ENCODE measurements at places on chromosomes 3 and 15.
A peak's percentile ranks its signal among the peaks of the same experiment; 100 is the strongest.

- no peak for DNase-seq
Observed at GRCh38 chr3:48426401-48426909, 3.4 kb downstream of the PLXNB1 start.

- DNase-seq = no peak
Observed at GRCh38 chr15:49918121-49918520, 200.9 kb downstream of the ATP8B4 start.

DNA sequence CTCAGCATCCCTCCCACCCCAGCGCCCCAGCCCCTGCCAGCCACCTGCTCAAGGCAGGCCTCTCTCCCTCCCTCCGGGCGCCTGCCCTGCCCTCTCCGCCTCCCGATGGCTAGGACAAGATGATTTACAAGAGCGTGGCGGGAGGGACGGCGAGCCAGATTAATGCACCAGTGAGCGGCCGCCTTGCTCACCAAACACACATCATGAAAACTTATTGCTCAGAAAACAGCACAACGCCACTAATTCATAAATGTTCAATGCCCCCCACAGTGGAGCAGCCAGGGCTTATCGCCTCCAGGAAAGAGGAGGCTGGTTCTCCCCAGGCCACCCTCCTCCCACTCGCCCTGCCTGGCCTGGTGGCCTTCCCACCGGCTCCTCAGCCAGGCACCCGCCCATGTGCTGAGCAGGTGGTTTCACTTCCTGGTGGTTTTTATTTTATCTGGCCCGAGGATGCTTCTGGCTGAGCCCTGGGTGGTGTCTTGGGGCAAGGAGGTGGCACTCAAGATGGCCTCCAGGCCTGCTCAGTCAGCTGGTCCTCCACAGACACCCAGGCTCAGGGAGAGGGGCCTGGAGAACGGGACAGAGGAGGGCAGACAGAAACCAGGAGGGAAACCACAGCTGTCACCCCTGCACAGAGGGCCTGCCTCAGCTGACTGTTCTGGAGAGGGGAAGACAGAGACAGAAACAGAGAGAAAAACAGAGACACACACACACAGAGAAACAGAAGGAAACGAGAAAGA is 284.9 kb downstream of the UACA start:
- no peak for DNase-seq

DNA sequence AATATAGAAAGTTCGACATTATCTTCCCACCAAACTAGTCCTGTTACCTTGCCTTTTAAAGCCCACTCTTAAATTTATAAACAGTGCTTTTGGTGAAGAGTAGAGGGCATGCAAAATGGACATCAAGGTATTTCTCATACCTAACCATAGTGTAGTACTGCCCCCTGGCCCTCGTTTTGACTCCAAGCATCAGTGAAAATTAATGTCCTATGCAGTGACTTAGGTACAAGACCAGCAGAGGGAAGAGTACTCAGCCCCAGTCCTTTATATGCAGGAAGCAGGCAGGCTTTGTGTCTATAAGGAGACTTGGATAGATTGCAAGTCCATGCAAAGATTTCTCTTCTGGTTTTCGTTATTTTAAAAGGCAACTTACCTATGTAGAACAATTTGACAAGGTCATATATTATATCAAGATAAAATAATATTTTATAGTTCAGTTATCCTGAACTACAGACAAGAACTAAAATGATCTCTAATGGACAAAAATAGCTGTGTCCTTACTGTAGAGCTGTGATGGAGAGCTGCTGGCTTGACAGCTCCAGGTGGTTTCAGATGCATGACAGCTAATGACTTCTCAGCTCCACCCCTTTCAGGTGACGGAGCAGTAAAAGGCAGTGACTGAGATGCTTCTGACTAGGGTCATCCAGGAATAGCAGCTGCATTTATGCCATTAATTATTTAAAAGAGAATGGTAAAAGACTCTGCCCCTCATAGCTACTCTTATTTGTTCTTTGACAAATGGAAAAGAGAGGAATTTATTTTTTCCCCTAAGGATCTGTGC is 646.1 kb downstream of the SQOR start:
- DNase-seq = peak; percentile 67

DNA sequence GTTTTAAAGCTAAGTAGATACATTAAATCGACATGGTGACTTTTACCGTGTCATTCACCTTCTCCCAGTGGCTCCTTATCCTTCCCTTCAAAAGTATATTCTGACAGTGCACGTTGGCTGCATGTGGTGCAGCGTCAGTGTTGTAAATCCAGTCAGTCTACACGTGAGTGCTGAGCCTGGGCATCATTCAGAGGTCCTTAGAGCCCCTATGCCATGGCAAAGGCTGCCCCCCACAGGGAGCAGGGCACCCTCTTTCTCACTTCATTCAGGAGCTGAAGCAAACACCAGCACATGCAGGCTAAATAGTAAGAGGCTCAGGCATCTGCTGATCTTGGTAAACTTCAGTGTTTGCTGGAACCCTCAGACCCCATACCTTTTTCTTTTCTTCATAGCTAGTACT is 43.3 kb downstream of the RASGRP1 start:
- DNase-seq = no peak

DNA sequence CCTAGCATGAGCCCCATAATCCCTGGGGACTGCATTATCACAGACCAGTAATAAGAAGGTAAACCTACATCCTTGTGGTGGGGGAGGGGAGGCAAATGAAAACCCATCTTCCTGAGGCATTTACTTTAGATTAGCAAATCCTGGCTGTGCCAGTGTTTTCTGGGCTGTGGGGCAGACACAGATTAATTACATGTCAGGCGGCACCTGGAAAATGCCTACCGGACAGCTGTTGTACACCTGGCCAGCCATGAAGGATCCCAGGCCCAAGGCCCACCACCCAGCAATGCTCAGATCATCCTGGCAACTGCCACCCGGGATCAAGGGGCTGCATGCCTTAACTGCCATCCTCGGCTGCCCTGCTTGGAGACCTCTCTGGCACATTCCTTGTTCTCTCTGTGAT is 59.1 kb upstream of the RASA2 start:
- DNase-seq = no peak

DNA sequence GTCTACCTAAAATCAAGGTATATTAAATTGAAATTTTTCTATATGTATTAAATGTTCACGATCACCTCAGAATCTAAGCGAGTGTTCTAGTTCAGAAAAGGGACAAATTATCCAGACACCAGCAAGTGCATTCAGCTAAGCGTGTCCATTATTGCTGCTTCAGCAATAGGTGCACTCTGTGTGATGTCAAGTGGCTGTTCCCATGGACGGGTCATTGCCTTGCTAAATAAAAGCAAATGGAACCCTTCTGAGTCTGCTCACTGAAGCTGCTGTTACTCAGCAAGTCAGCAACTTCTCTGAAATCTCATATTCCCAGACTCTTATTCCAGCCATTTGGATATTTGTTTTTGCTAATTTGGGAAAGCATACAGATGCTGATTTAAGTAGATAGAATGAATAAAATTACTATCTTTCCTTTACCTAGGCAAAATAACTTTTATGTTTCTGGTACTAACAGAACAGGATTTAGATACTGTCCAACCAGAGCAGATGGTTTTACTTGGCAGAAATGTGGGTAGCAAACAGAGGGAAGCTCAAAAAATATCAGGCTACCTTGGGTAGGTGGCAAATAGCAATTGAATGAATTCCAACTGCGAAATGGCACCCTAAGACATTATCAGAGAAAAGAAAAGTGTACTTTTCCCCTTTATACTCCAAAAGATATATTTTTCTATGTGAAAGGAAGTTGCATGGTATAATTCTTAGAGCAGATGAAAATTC is 407.0 kb downstream of the GAP43 start:
- no peak for DNase-seq

DNA sequence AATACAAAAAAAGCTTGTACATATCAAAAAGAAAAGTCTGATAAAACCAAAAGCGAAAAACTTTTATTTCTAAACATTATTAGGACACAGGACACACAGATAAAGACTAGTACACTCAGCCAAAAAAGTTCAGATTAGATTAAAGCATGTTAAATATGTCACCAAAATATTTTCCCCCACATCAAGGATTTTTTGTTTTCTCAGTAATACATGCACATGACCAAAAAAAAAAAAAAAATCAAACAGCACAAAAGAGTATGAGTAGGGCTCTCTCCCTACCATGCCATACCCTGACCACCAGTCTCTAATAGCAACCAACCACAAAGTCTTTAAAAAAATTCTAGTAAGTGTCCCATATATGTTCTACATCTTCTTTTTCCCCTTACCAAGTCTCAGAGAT is 77.4 kb downstream of the LRRFIP2 start:
- DNase-seq = no peak

GRCh38 chr15:33467816-33468163 is 157.0 kb downstream of the RYR3 start:
- DNase-seq = no peak

DNA sequence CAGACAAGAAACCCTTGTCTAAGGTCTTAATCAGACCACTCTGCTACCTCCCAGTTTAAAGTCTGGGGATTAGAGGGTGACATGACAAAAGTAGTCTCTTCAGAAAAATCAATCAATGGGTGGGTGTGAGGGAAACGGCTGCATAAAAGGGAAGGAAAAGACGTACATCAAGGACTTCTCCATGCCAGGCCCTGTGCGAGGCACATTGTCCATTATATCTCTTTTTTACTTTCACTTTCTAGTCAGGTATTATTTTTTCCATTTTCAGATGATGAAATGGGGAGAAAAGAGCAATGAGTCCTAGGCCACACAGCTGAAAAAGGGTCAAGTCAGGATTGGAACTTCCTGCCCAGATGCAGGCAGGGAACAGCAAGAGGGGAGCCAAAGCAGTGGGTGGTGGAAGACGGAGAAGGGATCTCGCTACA is 4.6 kb upstream of the CX3CR1 start:
- no peak for DNase-seq

DNA sequence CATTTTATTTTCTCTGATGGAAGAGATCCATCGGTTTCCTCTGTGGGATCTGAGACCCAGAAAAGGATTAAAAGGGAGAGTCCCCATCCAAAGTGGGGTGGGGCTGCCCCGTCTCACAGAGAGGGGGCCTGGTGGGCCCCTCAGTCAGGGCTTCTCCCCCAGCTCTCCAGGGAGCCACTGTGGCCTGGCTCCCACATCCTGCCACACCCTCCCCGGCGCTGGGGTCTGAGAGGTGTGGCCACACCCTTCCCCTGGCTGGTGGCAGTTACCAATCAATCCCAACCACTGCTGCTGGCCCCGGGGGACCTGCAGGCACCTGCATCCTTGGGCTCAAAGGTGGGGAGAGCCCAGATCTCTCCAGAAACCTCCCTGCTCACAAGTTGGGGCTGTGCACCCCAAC is 161.8 kb upstream of the IQSEC1 start:
- no peak for DNase-seq

DNA sequence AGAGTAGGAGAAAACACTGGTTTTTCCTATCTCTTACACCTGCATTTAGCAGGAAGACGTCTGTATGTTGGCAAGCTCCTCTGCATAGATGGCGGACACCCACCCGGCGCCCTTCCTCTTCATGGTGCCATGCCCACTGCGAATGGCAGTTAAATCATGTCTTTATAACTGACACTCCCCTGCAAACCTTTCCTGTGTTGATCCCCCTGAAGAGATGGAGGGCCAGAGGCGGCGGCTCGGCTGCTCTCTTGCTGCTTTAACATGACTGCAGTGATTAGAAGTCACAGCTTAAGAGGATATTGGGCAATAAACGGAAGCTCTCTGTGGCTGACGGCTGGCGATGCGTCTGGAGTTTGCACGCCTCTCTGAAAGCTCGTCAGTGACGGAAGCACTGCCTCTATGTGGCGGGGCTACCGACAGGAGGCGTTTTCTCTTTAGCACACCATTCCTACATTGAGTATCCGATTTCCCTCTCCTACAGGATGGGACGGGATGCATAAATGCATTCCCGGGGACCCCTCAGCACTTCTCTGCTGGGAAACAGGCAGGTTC is 25.5 kb upstream of the SNRPA1 start:
- DNase-seq = no peak

- DNase-seq = no peak
Observed at GRCh38 chr15:39502611-39503195, 78.2 kb upstream of the THBS1 start.

GRCh38 chr3:130760922-130761321 is 14.3 kb upstream of the PIK3R4 start:
- DNase-seq = no peak

DNA sequence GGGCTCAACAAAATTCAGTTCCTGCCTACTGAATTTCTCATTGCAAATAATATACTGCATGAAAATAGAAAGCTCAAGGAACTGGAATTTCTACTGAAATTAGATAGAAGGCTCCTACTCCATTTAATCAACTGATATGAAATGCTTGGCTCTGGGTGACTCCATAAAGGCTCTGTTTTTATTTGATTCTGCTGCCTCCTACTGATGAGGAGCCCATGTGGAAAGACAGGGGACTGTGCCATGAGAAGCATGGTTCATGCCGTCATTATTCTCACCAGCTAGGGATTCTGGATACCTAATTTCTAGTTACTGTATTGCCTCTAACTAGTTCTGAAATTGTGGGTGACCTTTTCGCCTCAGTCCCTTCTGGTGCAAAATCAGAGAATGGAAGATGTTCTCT is 366.2 kb upstream of the DPH6 start:
- DNase-seq = no peak

- DNase-seq = no peak
Observed at GRCh38 chr3:124634210-124635168, 95.8 kb upstream of the UMPS start.

- DNase-seq = no peak
Observed at GRCh38 chr3:114609973-114610630, 316.3 kb downstream of the TIGIT start.

DNA sequence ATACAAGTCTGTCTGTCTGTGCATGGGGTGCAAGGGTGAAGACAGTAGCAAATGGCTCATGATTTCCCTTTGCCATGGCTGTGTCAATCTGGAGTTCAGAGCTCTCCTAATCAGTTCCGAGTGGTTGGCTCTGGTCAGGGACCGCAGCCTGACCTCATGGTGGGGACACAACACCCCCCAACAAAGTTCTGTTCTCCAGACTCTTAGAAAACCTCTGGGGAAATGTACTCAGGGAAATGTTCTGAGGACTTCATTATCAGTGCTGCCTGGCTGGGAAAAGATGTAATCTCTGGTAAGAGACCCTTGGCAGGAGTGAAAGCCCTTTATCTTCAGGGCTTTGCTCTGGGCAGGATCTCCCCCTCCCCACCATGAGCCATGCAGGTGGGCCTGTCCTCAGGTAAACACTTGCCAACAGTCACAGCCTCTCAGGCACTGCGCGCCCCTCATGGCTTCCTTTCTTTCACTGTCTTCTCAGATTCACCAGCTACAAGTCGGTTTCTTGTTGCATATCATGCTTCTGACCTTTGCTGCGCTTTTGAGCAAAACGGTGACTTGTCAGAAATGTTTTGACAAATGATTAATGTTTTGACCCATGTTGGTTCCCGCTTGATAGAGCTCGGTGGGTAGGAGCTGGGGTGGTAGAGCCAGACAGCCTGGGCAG is 95.5 kb downstream of the ST6GAL1 start:
- DNase-seq = no peak

- no peak for DNase-seq
Observed at GRCh38 chr3:156547637-156548036, 7.3 kb downstream of the SSR3 start.
